Activated CD4-positive, alpha-beta T cell treated with anti-CD3 and anti-CD28 coated beads, Interleukin-2, amount 10 ng/mL, durations not matched to agents 7 days and 5 days (primary cell): ENCODE measurements at places on chromosomes 3 and 15.

DNA sequence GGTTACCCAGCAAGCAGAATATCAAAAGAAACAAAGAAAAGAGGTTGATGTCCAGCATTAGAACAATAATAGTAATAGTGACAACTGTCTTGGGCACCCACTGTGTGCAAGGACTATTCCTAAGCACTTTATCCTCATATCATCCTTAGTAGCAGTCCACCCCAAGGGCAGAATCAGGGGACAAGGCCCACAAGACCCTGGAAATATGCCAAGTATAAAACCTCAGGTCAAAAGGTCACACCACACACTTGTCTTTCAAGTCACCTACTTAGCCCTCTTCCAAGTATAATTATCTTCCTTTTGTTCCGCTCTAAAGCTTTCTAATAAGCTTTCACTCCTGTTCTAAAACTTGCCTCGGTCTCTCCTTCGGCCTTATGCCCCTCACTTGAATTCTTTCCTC lies 124.0 kb upstream of the STT3B start:
- DNase-seq, result no peak

GRCh38 chr15:81387621-81388435 lies 13.8 kb upstream of the TMC3 start:
- no peak for DNase-seq

DNA sequence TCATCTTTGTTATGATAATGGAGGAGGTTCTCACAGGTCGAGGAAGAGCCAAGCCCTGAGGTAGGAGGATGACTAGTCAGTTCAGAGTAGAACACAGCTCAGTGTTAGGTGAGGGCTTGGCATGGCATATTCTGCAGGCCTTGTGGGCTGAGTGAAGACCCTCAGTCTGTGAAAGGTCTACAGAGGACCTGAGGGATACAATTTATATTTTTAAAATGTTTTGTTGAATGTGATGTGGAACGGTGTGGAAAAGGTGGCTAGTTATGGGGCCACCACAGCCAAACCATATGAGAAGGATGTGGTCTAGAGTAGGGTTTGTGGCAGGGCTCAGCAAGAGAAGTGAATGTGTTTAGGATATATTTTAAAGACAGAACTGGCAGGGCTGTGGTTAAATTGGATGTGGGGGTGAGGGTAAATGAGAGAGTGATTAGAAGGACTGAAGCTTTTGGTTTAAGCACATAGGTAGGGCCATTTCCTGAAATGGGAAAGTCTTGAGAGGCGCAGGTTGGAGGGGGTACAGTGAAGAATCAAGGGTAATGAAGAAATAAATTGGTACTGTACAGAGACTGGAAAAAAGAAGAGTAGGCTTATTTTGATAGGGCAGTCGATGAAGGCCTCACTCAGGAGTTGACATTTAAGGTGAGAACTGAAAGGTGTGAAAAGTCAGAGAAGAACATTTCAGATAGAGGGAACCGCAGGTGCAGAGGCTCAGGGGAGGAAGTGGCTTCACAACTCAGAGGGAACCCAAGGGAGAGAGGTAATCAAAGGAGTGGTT lies 60.5 kb downstream of the SPTSSB start:
- DNase-seq, result peak; percentile 83

DNA sequence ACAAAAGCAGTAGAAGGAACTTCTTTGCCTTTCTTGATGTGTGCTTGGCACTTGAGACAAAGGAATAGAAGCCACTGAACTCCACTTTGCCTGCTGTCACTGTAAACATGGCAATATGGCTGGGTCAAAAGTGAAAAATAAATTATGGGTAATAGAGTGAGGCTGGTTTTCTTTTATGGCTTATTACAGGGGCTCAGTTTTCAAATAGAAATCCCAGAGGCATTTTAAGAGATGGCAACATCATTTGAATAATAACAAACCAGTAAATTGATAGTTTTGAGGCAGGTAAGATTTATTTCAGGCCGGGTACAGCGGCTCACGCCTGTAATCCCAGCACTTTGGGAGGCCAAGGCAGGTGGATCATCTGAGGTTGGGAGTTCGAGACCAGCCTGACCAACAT lies 2.8 kb downstream of the C3orf52 start:
- no peak for DNase-seq

DNA sequence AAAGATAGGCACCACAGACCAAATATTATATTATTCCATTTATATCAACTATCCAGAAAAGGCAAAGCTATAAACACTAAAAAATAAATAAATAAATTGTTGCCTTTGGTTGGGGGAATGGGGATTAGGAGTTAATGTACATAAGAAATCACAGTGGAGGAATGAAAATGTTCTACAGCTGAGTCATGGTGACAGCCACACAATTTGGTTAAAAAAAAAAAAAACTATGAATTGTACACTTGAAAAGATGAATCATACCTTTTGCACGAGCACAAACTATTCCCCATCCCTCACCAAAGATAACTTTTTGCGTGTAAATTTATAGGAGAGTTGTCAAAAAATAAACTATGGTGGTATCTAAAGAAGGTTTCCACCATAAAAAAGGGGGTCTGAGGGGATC lies 103.2 kb downstream of the TBC1D5 start:
- DNase-seq, result no peak

DNA sequence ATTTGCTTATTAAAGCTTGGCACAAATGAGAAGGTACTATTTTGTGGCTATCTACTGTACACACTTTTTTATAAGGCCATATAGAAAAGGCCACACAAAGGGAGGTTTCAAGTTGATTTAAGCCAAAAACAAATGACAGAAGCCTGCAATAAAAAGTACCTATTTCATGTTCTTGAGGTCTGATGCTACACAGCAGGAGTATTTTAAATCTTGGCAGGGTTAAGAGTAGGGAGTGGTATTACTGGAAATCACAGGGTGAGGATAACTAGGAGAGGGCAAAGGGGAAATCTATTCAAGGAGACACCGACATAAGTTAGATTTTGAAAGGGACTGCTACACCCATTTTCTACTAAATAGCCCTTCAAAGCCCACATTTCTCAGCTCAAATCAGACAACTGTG lies 146.2 kb downstream of the GREM1 start:
- DNase-seq, result no peak

GRCh38 chr3:159356606-159357005 lies 554.8 kb downstream of the MFSD1 start:
- no peak for DNase-seq

GRCh38 chr3:119315600-119316312 lies 21.6 kb downstream of the ARHGAP31 start:
- DNase-seq, result no peak

DNA sequence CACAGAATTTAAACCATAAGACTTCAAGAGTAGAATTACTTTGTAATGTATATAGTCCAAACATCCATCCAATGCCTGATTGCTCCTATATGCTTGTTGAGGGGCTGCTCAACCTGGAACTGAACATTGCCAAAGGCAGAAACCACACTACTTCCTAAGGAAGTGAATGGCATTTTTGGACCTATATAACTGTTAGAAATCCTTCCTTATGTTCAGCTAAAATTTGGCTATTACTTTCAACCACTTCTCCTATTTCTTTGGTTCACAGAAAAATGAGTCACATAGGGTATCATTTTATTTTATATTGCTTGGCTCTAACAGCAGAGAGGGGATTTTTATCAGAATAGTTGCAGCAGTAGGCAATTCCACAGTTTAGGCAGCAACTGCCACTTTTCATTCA lies 342.1 kb downstream of the SLC9A9 start:
- DNase-seq, result no peak
